Kidney capillary endothelial cell (primary cell): ENCODE measurements at places on chromosomes 7 and 10.

GRCh38 chr7:105880571-105881330 is 4.4 kb upstream of the ATXN7L1 start:
- DNase-seq = no peak

DNA sequence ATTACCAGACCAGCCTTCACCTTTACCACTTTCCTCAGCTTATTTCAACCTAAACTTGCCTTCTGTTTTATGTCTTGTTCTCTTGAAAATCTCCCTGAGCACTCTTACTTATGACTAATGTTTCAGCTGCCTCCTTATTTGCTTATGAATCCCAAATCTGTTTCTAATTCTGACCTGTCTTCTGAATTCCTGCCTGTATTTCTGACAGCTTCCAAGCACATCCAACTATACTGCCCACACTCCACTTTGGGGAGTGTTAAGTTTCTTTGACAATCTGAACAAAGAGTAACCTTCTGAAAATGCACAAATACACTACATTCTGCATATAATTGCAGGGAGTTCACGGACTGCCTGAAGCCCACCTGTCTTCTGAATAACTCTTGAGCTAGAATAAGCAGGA is 48.7 kb downstream of the ARMC3 start:
- no peak for DNase-seq

- DNase-seq = no peak
These were observed 505 bp downstream of the HNRNPA2B1 start for GRCh38 chr7:26200038-26200443.

DNA sequence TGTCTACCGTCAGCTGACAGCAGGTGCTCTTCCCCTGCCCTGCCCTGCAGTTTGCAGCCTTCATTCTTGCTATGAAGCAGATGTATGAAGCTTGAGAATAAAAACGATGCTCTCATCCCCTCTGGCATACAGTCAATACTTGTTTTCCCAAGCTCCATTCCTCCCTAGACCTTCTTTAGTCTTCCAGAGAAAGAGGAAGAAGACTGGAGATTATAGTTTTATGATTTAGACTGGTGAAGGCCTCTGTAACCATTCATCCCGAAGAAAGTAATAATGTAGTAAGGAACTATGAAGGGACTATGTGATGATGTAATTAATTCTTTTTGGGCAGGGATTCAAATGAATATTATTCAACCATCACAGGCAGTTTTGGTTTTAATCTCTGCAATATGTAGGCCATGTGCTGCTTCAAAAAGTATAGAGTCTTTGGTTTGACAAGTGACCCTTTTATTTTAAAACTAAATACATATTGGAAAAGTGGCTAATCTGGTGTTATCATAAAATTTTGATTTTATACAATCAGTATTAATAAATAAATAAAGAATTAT is 242.4 kb upstream of the KIAA1217 start:
- DNase-seq = no peak

GRCh38 chr7:8117195-8117594 is 144.8 kb downstream of the ICA1 start:
- DNase-seq = no peak

DNA sequence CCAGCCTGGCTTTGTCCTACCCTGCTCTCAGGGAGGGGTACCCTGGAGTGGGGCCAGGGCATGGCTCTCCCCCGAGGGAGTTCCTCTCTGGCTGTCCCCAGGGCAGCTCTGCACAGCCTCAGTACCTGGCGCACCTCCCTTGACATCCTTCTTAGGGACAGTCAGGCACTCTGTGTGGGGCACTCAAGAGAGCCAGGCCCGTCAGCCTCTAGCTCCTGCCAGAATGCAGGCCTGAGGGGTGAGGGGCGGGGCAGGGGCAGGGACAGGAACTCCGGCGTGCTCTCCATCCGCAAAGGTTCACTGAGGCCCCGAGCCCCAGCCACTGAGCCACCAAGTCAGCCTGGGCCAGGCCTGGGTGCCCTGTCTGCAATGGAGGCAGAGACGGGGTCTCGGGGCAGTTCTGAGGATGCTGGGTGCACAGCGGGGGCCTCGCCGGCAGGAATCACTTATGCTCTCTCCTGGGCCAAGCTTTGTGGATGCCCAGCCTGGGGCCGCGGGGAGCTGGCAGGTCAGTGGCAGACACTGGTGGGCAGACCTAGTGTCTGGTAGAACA is 10.1 kb downstream of the LIMK1 start:
- no peak for DNase-seq
